ENCODE measurements at places on chromosomes 7 and 10.

DNA sequence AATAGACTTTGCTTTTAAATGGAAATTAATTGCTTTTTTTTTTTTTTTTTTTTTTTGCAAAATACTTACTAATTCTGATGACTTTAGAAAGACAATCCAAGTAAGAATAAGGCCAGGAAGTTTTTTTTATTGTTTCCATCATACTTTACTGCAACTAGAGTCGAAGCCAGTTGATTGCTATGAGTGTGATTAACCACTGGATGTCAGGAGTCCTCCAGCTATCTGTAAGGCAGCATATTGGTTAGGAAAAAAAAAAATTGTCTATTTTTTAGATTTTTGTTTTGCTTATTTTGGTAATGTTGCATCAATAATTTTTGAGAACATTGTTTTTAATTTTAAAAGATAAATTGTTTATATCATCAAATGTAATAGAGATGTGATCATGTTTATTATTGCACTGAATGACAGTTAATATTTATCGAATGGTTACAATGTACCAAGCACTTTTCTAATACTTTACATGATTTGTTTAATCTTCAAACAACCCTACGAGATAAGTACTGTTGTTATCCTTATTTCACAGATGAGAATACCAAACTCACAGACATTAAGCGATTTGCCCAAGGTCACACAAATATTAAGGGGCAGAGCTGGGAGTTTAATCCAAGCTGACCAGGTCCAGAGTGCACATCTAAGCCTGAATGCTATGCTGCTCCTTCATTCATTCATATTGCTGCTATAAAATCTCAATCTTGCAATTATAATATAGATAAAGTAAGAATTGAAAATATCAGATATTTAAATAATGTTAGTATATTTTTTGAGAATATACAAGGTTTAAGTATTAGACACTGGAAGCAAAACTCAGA, 19.9 kb upstream of the LMOD2 start:
- DNase-seq, result peak; percentile 45

- no peak for DNase-seq
These were observed 109.7 kb downstream of the HIP1 start for GRCh38 chr7:75629044-75629443.

GRCh38 chr10:75108684-75109458, 2.6 kb upstream of the SAMD8 start:
- DNase-seq, result no peak

DNA sequence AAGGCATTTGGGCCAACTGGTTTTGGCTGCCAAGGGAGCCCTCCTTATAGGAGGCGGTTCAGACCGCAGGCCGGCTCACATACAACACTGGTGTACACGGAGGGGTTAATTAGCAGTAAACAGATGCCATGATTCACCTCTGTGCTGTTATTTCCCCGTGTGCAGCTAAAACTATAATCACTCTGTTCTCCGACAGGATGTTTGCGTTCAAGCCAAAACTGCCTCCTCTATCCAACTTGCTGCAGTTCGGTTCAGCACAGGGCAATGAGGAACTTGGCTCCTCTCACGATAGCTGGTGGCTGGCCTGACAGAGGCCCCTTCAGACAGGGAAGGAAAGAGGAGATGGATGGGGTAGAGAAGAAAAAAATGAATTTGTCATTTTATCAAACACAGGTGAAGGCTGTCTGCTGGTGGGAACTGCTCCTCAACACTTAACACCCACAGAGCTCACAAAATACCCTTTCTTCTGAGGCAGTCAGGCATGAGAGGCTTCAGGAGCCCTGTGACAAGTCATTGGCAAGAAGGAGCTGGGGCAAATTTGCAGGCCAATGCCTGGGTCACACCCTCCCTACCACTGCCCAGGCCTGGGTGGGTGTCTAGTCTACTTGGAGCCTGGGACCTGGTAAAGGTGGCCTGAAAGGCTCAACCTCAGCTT, 24.0 kb downstream of the KCNMA1 start:
- no peak for DNase-seq

- peak; percentile 94 for DNase-seq
These were observed 94.8 kb downstream of the CHN2 start for GRCh38 chr7:29289156-29290021.

DNA sequence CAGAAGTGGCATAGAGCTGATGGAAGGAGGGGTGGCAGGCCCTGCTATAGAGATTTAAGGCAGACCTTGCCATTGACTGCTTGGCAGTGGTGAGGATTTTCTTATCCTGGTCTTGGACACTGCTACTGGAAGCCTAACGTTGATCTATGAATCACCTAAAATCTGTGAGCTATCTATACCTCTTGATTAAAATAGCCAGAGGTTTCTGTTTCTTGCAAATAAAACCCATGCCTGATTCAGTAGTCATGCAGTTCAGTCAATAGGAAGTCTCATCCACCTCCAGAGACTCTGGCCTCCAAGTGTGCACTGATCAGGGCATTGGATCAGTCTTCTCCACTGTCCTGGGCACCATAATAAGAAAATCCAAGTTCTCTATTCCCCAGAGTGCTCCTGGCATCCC, 286.5 kb downstream of the PTEN start:
- no peak for DNase-seq

Data from NCI-H1092 treated with DMSO at 0.1 percent for 48 hours (cell line).